ENCODE measurements at places on chromosomes 11 and 22.
A peak's percentile ranks its signal among the peaks of the same experiment; 100 is the strongest.

GRCh38 chr11:12754582-12755234, 80.5 kb downstream of the TEAD1 start:
- no peak for DNase-seq

- no peak for DNase-seq
Observed at GRCh38 chr11:43969543-43969942, 27.1 kb downstream of the C11orf96 start.

- no peak for DNase-seq
Observed at GRCh38 chr11:133619397-133619796, 87.1 kb upstream of the OPCML start.

GRCh38 chr11:122882857-122883645, 492 bp downstream of the JHY start:
- DNase-seq: peak; percentile 19

- no peak for DNase-seq
Observed at GRCh38 chr11:79331203-79331901, 109.5 kb downstream of the TENM4 start.
